ENCODE measurements at places on chromosomes 1 and 21. TPM values are rescaled to one million over a fixed set of nuclear protein-coding genes. Genes with fewer than 3 reads are reported as not detected.

AKR1A1 gene
- 190 TPM for total RNA-seq

CD5L gene
- total RNA-seq, result not detected

FASLG gene
- not detected for total RNA-seq

ITLN2 gene
- total RNA-seq, result 46.2 TPM

ZBTB7B gene
- 393 TPM for total RNA-seq

TEDDM1 gene
- not detected for total RNA-seq

CD247 gene
- 7.4 TPM for total RNA-seq

ZC3H11A gene
- total RNA-seq, result 78.2 TPM

IGSF9 gene
- total RNA-seq, result 169 TPM

TSPAN2 gene
- total RNA-seq, result 3.3 TPM

ZBTB37 gene
- 6.3 TPM for total RNA-seq

GRCh38 chr1:159862031-159862430 lies 426 bp downstream of the VSIG8 start:
- no peak overlapping the region for H3K4me3 ChIP-seq
- peaks cover under 1% of the 10 kb centered on the region for H3K4me1 ChIP-seq
- DNase-seq, result no peak
- H3K36me3 ChIP-seq, result no peaks in the 10 kb centered on the region
- no peaks in the 10 kb centered on the region for H3K27me3 ChIP-seq
- H3K27ac ChIP-seq, result no peak overlapping the region

- no peak overlapping the region for H3K27ac ChIP-seq
- no peak for DNase-seq
- H3K4me3 ChIP-seq, result no peak overlapping the region
- H3K27me3 ChIP-seq, result no peaks in the 10 kb centered on the region
- no peaks in the 10 kb centered on the region for H3K4me1 ChIP-seq
- no peaks in the 10 kb centered on the region for H3K36me3 ChIP-seq
Measured at GRCh38 chr1:169138866-169139670, 32.6 kb downstream of the ATP1B1 start.

DNA sequence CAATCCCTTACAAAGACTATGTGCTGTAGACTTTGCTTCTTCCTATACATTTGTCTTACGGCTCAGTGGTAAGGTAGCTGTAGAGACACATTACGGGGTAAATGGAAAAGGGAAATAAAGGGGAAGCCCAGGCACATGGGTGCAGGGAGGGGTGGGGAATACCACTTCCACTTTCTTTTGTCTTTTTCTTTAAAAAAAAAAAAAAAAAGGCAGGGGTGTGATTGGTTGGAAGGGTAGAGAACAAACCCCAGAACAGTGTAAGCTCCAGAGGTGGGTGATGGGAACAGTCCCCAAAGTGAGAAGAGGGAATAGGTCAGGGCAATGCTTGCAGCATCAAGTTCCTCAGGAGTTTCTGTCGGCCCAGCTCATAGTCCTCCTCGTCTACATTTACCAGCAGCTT lies 3.9 kb downstream of the NIT1 start:
- H3K36me3 ChIP-seq, result peaks cover 66% of the 10 kb centered on the region
- peaks cover 14% of the 10 kb centered on the region for H3K4me1 ChIP-seq
- DNase-seq, result no peak
- H3K27me3 ChIP-seq, result no peaks in the 10 kb centered on the region

- no peaks in the 10 kb centered on the region for H3K27me3 ChIP-seq
- no peaks in the 10 kb centered on the region for H3K36me3 ChIP-seq
- no peak for DNase-seq
- H3K27ac ChIP-seq, result no peak overlapping the region
- no peaks in the 10 kb centered on the region for H3K4me1 ChIP-seq
Measured at GRCh38 chr1:198117267-198117666, 39.5 kb upstream of the NEK7 start.

GRCh38 chr1:28864695-28865094 lies 49.7 kb upstream of the EPB41 start:
- no peaks in the 10 kb centered on the region for H3K27me3 ChIP-seq
- H3K36me3 ChIP-seq, result no peaks in the 10 kb centered on the region
- no peak overlapping the region for H3K4me3 ChIP-seq
- H3K27ac ChIP-seq, result no peak overlapping the region
- no peak for DNase-seq

GRCh38 chr1:224616756-224617409 lies 766 bp downstream of the CNIH3 start:
- H3K27me3 ChIP-seq, result no peaks in the 10 kb centered on the region
- no peak overlapping the region for H3K27ac ChIP-seq

- no peak for DNase-seq
- no peaks in the 10 kb centered on the region for H3K27me3 ChIP-seq
- no peaks in the 10 kb centered on the region for H3K36me3 ChIP-seq
- peaks cover 26% of the 10 kb centered on the region for H3K4me1 ChIP-seq
- peak overlapping the region; percentile 59 for H3K4me3 ChIP-seq
Measured at GRCh38 chr1:101237229-101237837, 514 bp downstream of the S1PR1 start.

- peak overlapping the region; percentile 68 for H3K27ac ChIP-seq
- no peak for DNase-seq
- no peaks in the 10 kb centered on the region for H3K36me3 ChIP-seq
- H3K4me1 ChIP-seq, result no peaks in the 10 kb centered on the region
- no peak overlapping the region for H3K4me3 ChIP-seq
Measured at GRCh38 chr1:94883691-94884090, 43.2 kb downstream of the CNN3 start.

- H3K27ac ChIP-seq, result peak overlapping the region; percentile 49
- H3K27me3 ChIP-seq, result no peaks in the 10 kb centered on the region
- H3K4me3 ChIP-seq, result no peak overlapping the region
- H3K36me3 ChIP-seq, result no peaks in the 10 kb centered on the region
Measured at GRCh38 chr21:44880405-44881197, 7.1 kb upstream of the PTTG1IP start.

DNA sequence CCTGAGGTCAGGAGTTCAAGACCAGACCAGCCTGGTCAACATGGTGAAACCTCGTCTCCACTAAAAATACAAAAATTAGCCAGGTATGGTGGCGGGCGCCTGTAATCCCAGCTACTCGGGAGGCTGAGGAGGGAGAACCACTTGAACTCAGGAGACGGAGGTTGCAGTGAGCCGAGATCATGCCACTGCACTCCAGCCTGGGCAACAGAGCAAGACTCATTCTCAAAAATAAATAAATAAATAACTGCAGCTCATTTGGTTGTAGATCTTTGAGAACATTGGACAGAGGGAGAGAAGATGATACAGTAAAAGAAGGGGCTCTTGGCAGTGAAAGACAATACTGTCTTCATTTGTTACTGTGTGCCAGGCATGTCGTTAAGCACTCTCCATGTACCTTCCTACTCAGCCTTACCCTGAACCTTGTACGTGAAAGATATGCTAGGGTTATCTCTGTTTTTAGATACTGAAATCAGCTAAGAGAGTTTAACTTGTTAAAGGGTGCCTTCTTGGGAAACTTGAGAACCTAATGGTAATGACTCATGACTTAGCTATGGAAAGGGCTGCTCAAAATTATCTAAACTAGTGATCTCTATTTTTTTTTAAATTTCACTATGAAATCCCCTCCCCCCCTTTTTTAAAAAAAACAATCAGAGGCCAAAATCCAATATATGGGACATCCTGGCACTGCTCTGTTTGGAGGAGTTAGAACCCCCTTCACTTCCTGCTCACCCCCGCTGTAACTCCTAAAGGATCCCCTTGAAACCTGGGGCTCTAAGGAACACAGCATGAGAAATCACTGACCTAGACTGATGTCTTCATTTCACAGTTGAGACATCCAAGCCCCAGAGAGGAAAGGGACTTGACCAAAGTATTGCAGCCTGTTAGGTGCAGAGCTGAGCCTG lies 6.8 kb upstream of the KPNA6 start:
- H3K27ac ChIP-seq, result no peak overlapping the region
- no peak for DNase-seq
- no peak overlapping the region for H3K4me3 ChIP-seq
- H3K4me1 ChIP-seq, result no peaks in the 10 kb centered on the region
- no peaks in the 10 kb centered on the region for H3K36me3 ChIP-seq

GRCh38 chr1:233865216-233865615 lies 39.3 kb upstream of the SLC35F3 start:
- no peaks in the 10 kb centered on the region for H3K27me3 ChIP-seq
- H3K4me3 ChIP-seq, result no peak overlapping the region
- no peaks in the 10 kb centered on the region for H3K36me3 ChIP-seq
- no peak for DNase-seq
- H3K4me1 ChIP-seq, result no peaks in the 10 kb centered on the region

DNA sequence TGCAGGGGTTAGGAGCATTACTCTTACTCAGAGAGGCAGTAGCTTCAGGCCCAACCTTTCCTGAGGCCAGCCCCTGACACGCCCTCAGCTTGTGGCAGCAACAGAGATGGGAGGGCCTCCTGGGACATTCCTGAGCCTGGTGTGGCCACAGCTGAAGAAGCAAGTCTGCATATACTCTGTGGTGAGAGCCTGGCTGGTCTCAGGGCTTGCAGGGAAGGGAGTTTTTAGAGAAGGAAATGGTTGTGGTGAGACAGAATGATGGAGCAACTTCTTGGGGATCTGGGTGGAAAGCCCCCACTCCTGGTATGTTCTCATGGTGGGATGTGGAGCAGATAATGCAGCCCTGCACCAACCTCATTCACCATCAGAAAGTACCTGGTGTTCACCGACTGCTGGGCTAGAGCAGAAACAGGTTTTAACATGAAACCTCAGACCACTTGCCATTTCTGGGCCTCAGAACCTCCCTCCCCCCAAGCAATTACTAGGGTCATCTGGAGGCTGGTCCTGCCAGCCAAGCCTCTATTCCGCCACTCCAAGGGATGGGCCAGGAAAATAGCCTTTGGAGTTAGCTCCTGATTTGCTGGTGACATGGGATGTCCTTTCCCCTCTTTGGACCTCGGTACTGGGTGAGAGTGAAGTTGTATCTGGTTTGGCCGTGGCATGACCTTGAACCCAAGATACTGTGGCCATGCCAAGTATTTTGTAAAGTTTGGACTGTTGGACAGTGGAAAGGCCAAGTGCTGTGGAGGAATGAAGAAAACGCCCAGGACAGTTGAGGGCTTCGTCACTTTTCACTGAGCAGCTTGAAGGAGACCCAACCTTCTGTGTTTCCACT lies 28.1 kb upstream of the RNF19B start:
- no peak overlapping the region for H3K4me3 ChIP-seq
- no peaks in the 10 kb centered on the region for H3K36me3 ChIP-seq
- H3K27ac ChIP-seq, result peak overlapping the region; percentile 67
- H3K4me1 ChIP-seq, result peaks cover 17% of the 10 kb centered on the region

DNA sequence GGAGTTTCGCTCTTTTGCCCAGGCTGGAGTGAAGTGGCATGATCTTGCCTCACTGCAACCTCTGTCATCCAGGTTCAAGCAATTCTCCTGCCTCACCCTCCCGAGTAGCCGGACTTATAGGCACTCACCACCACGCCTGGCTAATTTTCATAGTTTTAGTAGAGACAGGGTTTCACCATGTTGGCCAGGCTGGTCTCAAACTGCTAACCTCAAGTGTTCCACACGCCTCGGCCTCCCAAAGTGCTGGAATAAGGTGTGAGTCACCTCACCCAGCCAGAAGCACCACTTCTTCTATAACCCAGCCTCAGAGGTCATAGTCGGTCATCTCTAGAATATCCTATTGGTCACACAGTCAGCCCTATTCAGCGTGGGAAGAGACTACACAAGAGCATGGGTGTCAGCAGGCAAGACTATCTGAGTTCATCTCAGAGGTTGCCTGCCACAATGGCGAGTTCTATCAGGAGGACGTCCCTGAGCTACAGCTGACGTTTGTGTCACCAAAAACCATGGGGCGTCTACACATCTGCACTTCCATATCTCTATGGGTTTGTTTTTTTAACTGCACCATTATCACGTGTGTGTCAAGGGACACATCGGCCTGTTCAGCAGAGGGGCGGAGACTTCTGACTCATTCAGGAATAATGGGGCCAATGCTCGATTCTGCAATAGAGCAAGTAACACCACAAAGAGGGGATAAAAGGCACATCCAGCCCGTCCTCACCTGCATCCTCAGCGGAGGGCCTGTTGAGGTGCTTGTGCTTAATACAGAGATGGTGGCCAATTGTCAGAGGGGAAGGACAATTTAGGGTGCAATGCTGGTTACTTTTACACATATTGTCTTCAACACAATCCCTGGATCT lies 256.3 kb upstream of the IRF2BP2 start:
- peak overlapping the region; percentile 55 for H3K27ac ChIP-seq
- no peaks in the 10 kb centered on the region for H3K4me1 ChIP-seq
- H3K4me3 ChIP-seq, result no peak overlapping the region
- no peaks in the 10 kb centered on the region for H3K36me3 ChIP-seq
- no peaks in the 10 kb centered on the region for H3K27me3 ChIP-seq

- H3K36me3 ChIP-seq, result no peaks in the 10 kb centered on the region
- no peaks in the 10 kb centered on the region for H3K27me3 ChIP-seq
- no peak overlapping the region for H3K27ac ChIP-seq
- H3K4me3 ChIP-seq, result no peak overlapping the region
Measured at GRCh38 chr1:15876357-15877055, 29.0 kb downstream of the SPEN start.

DNA sequence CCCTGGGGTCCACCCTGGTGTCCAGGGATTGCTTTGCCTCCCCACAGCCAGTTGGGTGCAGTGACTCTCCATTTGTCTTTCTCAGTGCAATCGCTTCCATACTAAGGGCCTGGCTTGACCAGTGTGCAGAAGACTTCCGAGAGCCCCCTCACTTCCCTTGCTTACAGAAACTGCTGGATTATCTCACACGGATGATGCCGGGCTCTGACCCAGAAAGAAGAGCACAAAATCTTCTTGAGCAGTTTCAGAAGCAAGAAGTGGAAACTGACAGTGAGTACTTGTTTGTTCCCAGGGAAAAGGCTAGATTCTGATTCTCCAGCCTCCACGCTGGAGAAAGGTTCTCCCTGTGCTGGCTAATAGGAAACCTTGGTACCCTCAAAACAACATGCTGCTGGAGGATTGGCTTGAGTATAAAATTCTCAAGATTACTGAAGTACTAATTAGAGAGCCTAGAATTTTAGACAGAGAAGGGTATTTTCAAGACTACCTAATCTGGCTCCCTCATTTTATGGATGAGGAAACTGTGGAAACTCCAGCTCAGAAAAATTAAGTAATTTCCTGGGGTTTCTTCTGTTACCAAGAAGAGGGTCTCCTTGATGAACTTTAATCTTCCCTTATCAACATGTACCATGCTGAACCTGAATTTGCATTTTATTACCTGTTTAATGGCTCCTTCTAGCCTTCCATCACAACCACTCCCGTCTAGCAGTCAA lies 75.8 kb downstream of the RGL1 start:
- no peaks in the 10 kb centered on the region for H3K4me1 ChIP-seq
- no peak overlapping the region for H3K27ac ChIP-seq
- no peak overlapping the region for H3K4me3 ChIP-seq
- no peak for DNase-seq
- no peaks in the 10 kb centered on the region for H3K27me3 ChIP-seq

GRCh38 chr1:25677193-25677773 lies 60.7 kb downstream of the MAN1C1 start:
- H3K4me3 ChIP-seq, result no peak overlapping the region
- DNase-seq, result no peak

GRCh38 chr21:27475363-27475955 lies 508.6 kb upstream of the ADAMTS5 start:
- H3K27ac ChIP-seq, result no peak overlapping the region
- H3K36me3 ChIP-seq, result no peaks in the 10 kb centered on the region
- H3K27me3 ChIP-seq, result no peaks in the 10 kb centered on the region

GRCh38 chr1:222251847-222252246 lies 296.1 kb downstream of the HHIPL2 start:
- H3K27ac ChIP-seq, result no peak overlapping the region
- no peaks in the 10 kb centered on the region for H3K36me3 ChIP-seq
- H3K4me1 ChIP-seq, result no peaks in the 10 kb centered on the region
- no peak for DNase-seq
- H3K4me3 ChIP-seq, result no peak overlapping the region
